HepG2 (cell line): ENCODE measurements at places on chromosomes 2 and 18. TPM values are rescaled to one million over a fixed set of nuclear protein-coding genes. Genes with fewer than 3 reads are reported as not detected.

Gene HOXD12
- not detected in 2 replicates for polyA plus RNA-seq

Gene CRYGD
- polyA plus RNA-seq = not detected in 2 replicates

Gene TLX2
- 0.05 and 0.09 TPM in 2 replicates for polyA plus RNA-seq

Gene PRPF40A
- polyA plus RNA-seq = 136 and 146 TPM in 2 replicates

Gene C1GALT1C1L
- 2.4 and 2.7 TPM in 2 replicates for polyA plus RNA-seq

Gene ID2
- polyA plus RNA-seq = 610 and 719 TPM in 2 replicates

Gene STPG4
- polyA plus RNA-seq = 0.11 and 0.20 TPM in 2 replicates

Gene NGEF
- 36.9 and 40.7 TPM in 2 replicates for polyA plus RNA-seq

Gene NFATC1
- 0.04 TPM in 1 of 2 replicates, not detected in the other for polyA plus RNA-seq

Gene LRRTM1
- polyA plus RNA-seq = not detected in 2 replicates

Gene IL36G
- 0.14 TPM in 1 of 2 replicates, not detected in the other for polyA plus RNA-seq

Gene LRRTM4
- polyA plus RNA-seq = 1.2 TPM in 2 replicates

Gene SLC38A11
- 9.0 and 14.3 TPM in 2 replicates for polyA plus RNA-seq

Gene IGFBP5
- 0.07 and 0.15 TPM in 2 replicates for polyA plus RNA-seq

Gene TFPI
- 404 and 436 TPM in 2 replicates for polyA plus RNA-seq

Gene HRH4
- polyA plus RNA-seq = not detected in 2 replicates

Gene FBXO48
- polyA plus RNA-seq = 0.86 and 1.1 TPM in 2 replicates

Gene AQP12B
- polyA plus RNA-seq = not detected in 2 replicates

Gene PPIG
- 22.2 and 31.3 TPM in 2 replicates for polyA plus RNA-seq

Gene SPP2
- polyA plus RNA-seq = not detected in 2 replicates

DNA sequence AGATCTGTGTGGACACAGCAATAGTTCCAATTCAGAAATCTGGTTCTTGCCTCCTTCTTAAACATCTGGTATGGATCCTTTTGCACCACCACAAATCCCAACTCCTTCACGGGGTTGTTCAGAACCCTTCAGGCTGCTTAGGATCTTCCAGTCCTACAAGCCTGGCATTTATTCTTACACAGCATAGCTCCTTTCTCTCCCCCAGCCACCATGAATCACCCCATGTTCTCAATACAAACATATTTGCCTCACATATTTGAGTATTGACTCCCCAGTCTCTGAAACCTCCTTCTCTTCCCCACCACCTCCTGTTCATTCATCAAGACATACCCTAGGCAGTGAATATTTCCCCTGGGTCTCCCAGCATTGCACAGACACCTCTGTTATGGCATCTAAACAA is 155.2 kb downstream of the ALK start:
- DNase-seq = no peak

DNA sequence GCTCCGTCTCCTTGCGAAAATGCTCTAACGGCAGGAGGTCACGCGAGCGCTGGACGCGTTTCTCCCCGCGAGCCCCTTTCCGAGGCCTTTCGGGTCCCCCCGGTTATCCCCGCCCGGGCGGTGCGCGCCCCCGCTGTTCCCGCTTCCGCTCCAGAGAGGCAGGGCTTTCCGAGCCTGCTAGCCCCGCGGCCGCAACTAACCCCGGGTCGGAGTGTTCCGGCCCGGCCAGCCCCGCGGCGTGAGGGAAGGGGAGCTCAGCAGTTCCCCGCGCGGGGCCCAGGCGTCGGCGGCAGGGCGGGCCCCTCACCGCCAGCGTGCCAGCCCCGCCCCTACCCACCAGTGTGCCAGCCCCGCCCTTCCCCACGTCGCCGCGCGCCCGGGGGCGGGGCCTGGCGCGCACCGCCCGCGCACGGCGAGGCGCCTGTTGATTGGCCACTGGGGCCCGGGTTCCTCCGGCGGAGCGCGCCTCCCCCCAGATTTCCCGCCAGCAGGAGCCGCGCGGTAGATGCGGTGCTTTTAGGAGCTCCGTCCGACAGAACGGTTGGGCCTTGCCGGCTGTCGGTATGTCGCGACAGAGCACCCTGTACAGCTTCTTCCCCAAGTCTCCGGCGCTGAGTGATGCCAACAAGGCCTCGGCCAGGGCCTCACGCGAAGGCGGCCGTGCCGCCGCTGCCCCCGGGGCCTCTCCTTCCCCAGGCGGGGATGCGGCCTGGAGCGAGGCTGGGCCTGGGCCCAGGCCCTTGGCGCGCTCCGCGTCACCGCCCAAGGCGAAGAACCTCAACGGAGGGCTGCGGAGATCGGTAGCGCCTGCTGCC is at the start of gene MSH6:
Gene MSH6, plus strand, starts transcription at position 475 of the 815 bp plus-strand sequence. Its CDS starts 89 bp downstream, at position 564.
- DNase-seq = peak; percentile 85

GRCh38 chr2:15269043-15269442 is 292.1 kb downstream of the NBAS start:
- no peak for DNase-seq

GRCh38 chr2:219127037-219127635 is 33.5 kb downstream of the NHEJ1 start:
- DNase-seq = no peak

DNA sequence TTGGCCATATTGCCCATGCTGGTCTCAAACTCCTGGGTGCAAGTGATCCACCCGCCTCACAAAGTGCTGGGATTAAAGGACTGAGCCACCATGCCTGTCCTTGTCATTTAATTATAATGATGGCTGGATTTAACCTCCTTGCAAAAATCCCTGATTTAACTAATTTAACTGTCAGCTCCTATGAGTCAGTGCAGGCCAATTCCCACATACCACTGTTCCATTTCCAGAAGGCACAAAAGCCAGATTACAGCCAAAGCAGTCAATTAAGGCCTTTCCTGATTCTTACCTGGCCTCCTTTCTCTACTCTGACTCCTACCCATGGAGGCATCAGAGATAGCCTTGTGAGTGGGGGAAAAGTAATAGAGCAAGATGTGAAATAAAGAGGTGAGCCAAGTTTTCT is 12.3 kb upstream of the SLC35F5 start:
- no peak for DNase-seq

GRCh38 chr18:48566589-48566988 is 27.8 kb downstream of the CTIF start:
- no peak for DNase-seq

GRCh38 chr18:43279015-43279744 is 1.9 kb upstream of the SYT4 start:
- peak; percentile 31 for DNase-seq

GRCh38 chr2:68809324-68810240 is 61.6 kb downstream of the BMP10 start:
- no peak for DNase-seq

DNA sequence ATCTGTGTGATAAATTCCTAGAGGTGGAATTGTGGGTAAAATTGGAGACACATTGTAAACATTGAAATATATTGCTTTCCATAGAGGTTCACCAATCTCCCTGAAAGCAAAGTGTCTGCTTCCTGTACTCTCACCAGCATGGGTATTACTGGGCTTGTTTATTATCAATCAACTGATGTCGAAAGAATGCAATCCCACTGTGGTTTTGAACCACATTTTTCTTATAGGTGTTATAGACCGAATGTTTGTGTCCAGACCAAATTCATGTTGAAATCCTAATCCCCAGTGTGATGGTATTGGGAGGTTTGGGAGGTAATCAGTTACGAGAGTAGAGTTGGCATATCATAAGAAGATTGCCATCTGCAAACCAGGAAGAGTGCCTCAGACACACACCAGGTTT is 1212.4 kb downstream of the LRP1B start:
- DNase-seq = no peak

GRCh38 chr2:172052000-172052983 is 33.0 kb upstream of the DLX1 start:
- DNase-seq = peak; percentile 98

GRCh38 chr2:53960476-53960875 is 10.3 kb downstream of the PSME4 start:
- no peak for DNase-seq

DNA sequence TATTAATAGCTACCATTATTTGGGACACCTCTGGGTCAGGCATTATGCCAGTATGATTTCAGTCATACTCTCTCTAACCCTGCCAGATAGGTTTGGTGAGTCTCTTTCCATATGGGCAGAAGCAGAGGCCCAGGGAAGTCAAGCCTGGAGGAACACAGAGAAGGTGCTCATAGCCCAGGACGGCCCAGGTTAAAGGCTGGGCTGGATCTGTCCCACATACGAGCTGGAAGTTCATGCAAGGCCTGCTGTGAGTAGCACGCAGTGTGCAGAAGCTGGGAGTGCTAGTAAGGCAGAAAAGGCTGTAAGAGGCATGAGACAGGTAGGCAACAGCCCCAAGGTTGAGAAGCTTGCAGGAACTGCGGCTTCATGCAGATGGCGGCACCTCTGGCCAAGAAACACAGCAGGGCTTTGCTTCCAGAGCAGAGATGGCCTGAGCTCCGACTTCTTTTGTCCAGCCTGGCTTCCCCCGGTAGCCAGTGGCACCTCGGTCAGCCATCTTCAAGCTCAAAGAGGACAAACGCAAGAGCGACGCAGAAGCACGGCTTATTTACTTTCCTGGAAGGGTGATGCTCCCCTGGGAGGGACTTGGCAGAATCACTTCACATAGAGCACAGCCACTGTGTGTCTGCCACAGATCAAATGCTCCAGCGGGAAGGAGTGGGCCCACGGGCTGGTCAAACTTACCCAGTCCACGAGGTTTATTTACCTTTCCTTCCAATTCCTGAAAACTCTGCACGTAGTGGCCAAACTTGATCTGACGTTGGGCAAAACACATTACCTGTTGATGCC is 58.5 kb upstream of the MAP4K4 start:
- DNase-seq = no peak

DNA sequence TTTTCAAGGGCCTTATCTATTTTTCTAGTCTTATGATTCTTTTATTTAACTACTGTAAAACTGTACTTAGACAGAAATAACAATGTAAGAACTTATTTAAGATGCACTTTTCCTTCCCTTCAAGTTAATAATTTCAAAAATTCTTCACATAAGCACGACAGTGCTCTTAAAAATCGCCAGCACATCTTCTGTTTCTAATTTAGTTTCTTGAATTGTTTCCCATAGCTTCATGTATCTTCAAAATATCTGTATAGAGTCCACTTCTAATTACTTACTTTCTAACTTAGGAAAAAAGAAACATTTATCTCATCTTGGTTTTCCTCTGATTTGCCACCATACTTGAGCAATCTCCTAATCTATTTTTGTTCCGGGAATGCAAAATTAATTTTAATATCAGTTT is 196.1 kb downstream of the BABAM2 start:
- DNase-seq = no peak

DNA sequence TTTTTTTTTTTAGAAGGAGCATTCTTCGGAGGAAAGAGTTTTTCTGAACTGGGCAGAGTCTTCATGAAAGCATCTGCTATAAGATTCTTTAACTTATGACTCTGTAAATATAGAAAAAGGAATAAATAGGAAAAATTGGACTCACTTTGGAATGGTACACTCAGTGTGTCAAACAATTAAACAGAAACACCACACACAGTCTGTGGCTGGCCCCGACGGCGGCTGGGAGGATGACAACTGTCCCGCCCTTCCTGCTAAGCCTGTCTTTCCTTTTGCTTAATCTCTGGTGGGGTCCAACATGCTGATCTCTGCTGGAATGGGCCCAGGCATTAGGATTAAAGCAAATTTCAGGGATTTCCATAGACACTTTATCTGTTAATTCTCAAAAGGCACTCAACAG is 12.5 kb upstream of the RAB31 start:
- no peak for DNase-seq

DNA sequence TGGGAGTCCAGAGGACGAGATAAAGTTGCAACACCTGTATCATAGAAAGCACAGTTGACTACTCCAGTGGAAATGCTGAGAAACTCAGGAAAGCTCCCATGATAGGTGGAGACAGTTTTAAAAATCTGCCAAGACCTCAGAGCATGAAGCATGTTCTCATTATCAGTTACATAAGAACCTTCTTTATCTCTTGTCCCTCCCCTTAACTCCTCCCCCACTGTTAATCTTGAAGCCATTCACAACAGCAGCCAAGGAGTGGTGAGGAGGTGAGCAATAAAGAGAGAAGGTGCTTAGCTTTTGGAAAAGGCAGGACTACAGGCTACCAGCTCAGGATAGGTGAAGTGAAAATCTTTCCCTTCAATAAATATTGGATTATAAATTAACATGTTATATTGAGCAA is 657.9 kb downstream of the NYAP2 start:
- no peak for DNase-seq

GRCh38 chr2:65437392-65438135 is 5.2 kb upstream of the SPRED2 start:
- no peak for DNase-seq

DNA sequence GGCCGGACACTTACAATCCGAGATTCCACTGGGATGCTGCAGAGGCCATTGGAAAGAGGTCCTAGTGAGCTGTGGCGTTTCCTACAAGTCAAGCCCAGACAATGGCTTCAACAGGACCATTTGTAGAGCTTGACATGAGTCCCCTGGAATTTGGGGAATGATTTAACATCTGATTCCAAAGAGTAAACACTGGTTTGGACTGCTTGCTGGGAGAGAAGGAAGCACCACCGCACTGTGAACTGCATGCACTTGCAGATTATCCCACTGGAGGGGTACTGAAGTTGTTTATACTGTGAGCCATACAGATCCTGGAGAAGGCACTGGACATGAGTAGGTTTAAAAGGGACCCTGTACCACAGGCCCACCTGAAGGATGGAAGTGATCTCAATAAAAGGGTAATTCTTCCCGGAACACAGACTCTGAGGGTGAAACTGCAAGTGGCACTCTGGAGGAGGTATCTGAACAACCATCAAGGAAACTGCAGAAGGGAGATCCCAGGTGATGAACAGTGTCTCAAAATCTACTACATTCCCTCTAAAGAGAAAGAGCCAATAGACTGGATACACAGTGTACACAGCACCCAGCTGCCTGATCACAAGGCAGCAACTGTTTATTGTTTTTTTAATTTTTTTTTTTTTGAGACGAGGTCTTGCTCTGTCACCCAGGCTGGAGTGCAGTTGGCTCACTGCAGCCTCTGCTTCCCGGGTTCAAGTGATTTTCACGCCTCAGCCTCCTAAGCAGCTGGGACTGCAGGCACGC is 4.3 kb upstream of the RAB6C start:
- DNase-seq = no peak

DNA sequence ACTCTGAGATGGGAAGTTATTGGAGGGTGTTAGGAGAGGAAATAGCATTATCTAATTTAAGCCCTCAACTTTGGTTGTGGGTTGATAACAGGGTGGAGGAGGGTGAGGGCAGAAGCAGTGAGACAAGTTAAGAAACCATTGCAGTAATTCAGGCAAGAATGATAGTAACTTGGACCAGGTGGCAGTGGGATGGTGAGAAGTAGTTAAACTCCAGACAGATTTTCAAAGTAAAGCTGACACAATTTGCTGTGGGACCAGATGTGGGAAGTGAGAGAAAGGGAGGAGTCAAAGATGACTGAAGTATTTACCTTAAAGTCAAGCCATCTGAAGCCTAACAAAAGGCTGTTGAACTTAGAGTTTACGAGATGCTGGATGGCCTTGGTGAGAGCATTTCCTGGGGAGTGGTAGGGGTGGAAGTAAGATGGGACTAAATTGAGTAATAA is 163.2 kb upstream of the KLF7 start:
- no peak for DNase-seq

DNA sequence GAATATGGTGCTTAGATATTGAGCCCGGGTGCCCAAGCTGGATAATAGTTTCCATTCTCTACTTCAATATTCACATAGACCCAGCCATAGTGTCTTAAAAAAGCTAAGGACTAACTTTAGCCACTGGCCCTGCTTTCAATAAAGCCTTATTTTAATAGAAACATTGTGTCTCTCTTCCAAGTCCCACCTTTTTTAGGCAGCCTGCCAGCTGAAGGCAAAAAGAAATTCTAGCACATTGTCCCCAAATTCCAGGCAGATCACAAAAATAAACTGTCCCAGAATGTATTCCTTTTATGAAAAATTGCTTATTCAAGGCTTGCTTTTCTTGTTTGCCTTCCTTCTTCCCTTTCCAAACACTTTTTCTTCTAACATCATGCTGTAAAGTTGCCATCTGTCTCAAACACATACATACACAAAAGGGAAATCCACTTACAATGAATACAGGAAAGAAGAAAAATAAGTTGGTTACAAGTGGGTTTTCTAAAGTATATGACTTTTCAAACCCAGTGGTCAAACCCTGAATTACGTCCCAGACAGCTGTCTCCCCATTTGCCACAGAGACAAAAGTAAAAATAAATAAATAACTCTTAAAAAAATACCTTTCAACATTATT is 778.5 kb downstream of the BCL11A start:
- no peak for DNase-seq
